ENCODE measurements at places on chromosomes 16 and 17.
A peak's percentile ranks its signal among the peaks of the same experiment; 100 is the strongest.

- DNase-seq = no peak
Measured at GRCh38 chr16:53805752-53806151, 101.8 kb downstream of the FTO start.

DNA sequence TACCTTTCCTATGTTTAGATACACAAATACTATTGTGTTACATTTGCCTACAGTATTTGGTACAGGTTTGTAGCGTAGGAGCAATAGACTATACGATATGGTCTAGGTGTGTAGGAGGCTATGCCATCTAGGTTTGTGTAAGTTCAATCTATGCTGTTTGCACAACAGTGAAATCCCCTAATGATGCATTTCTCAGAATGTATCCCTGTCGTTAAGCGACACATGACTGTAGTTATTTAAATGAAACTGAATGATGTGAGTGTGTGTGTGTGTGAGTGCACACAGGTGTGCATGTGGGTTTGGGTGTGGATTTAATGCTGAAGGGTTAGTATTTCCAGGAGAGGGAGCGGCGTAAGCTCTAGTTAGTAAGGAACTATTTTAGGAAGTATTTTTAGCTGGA is 34.6 kb upstream of the SMIM36 start:
- no peak for DNase-seq

GRCh38 chr17:62981933-62982332 is 15.9 kb downstream of the TANC2 start:
- DNase-seq = no peak

DNA sequence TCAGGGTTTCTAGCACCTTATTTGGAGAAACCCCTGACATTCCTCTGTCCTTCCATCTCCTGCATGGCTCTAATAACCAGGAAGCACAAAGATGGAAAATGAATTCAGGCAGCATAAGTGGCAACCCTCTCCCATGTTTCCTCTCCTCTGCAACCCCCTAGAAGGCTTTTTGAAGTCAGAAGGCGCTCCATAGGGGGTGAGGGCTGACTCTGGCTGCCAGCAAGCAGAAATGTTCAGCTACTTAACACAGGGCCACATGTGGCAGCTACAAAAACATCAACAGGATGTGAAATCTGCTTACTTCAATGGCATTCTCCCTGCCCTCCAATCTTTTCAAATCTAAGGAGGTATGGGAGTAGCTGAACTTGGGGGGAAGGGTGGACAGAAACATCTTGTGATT is 55.2 kb upstream of the IRX5 start:
- DNase-seq = no peak

- DNase-seq = no peak
Measured at GRCh38 chr17:2958706-2959222, 104.6 kb downstream of the OR1D5 start.

DNA sequence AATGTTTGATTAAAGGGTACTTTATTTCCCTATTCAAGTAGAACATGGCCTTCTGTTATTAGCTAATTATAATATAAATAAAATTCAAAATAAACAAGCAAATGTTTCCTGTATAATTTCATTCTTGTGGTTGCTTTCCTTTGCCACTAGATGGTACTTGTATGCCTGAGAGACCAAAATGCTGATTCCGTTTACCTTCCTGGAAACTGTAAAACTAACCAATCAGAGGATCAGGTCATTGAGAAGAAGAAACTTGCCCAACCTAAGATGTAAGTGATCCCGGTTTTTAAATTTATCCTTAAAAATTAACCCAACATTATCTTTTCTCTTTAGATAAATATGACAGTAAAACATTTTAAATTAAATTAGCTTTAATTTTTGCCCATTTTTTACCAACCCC is 8.1 kb upstream of the ABCA5 start:
- DNase-seq = no peak

DNA sequence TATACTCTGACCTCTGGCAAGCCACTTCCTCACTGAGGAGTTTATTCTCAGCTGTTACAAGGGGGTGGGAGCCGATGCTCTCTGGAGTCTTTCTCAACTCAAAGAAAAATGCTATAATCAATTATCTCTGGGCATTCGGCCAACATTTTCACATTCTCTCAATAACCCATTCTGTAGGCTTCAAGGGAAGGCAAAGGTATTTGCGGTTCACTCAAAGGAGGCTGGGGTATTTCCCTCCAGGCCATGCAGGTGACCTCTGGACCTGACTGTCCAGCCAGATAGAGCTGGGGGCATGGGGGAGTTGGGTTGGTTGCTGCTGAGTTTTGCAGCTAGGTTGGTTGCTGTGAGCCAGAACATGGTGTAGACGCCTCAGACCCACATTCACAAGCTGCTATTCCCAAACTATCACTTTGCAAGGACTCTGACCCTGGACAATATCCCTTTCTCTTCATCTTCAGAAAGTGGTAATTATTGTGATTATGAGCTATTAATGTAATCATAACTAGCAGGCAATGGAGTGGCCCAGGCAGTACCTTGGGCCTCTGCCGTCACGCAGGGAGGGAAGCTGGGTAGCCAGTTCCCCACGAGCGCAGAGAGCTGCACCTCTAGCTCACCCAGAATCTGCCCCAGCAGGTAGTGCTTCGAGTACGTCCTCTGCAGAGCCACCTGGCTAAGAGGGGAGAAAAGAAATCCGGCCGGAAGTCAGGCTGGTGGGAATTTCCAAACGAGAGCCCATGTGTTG is 42.1 kb downstream of the AIPL1 start:
- DNase-seq = no peak

DNA sequence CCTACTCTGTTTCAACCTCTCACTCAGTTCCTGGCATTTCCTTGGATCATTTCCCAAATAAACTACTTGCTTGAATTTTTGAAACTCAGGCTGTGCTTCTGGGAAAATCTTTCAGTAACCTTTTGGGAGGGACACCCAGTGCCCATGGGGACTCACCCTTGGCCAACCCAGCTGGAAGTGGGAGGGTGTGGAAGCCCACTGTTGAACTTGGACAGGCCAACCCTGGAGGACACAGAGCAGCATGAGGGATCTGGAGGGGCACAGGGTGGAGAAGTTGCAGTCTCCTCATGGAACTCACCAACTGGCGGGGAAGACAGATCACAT is 11.2 kb downstream of the RTN4RL1 start:
- no peak for DNase-seq

GRCh38 chr16:72805486-72805885 is 242.4 kb downstream of the ZFHX3 start:
- DNase-seq = no peak

- no peak for DNase-seq
Measured at GRCh38 chr16:57986196-57986595, 14.3 kb downstream of the ZNF319 start.

- DNase-seq = no peak
Measured at GRCh38 chr17:78979780-78980623, at the start of gene LGALS3BP. LGALS3BP (minus strand) TSS chr17:78979923; CDS start chr17:78977191, 2,732 bp downstream.

DNA sequence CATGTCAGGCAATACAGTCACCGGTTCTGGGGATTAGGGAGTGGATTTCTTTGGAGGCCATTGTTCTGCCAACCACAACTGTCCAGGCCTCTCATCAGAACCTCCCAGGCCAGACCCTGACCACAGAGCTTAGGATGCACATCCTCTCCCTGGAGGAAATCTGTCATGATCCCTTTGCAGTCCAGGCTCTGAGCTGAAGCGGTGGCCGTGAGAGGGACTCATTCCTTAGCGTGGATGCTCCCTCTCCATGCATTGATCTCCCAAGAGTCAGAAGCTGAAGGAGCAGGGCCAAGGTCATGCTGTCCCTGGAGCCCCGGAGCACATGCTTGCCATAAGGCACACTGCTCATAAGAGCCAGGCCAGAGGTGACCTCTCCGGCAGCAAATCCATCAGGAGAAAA is 181.4 kb downstream of the COPRS start:
- DNase-seq = no peak

GRCh38 chr17:30363715-30364202 is 15.0 kb upstream of the CPD start:
- peak; percentile 60 for DNase-seq

GRCh38 chr17:54882950-54883349 is 17.7 kb upstream of the TOM1L1 start:
- DNase-seq = no peak

DNA sequence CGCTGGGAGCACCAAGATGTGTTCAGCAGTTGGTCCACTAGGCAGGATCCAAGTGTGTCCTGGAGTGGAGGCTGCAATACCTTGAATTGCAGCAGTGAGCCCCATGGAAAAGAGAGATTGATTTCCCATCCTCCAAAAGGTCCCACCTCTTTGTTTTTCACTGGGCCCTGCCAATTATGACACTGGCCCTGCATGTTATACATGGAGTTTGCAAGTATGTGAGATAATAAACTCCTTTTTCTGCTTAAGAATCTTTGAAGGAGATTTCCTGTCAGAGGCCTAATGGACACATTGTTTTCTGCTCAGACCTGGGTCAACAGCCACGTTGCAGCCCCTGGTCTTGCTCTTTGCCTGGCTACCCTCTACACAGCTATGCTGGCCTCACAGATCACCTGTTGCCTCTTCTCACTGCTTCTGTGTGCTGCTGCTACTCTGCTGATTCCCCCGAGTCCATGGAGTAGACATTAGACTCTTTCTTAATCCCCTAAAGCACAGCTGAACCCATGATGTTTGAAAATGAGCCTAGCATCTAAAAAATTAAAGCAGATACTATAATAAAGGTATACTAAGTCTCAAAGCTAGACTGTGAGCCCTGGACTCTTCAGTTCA is 341.9 kb upstream of the CDH11 start:
- no peak for DNase-seq

DNA sequence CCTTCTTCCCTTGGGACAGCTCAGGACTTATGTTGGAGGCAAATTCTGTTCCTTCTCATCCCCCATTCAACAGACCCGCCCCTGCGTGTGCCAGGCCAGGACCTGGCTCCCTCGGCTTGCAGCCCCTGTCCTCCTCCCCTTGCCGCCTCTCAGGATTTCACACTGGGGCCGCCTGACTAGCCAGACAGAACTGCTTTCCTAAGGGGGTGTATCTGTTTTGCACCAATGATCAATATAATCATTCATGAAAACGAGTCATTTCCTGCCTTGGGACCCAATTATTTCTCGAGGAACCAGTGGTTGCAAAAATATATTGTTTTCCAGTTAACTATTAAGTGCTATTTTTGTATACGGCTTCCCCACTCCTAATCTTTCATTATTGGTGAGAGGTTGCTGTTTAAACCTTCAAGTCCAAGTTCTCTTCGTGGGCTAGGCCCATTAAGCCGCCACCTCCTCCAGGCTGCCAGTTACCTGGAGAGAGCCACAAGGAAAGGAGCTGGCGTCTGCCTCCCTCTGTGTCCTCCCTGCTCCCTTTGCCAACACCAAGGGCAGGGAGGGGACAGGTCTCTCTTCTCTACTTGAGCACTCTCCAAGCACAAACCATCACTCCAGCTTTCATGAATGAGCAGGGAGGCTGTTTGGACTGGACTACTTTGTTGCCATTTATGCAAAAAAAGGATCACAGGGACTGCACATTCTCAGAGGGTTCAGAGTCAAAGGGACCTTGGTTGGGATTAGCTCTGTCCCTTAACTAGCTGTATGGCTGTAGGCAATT is 8.9 kb downstream of the DCAKD start:
- no peak for DNase-seq

DNA sequence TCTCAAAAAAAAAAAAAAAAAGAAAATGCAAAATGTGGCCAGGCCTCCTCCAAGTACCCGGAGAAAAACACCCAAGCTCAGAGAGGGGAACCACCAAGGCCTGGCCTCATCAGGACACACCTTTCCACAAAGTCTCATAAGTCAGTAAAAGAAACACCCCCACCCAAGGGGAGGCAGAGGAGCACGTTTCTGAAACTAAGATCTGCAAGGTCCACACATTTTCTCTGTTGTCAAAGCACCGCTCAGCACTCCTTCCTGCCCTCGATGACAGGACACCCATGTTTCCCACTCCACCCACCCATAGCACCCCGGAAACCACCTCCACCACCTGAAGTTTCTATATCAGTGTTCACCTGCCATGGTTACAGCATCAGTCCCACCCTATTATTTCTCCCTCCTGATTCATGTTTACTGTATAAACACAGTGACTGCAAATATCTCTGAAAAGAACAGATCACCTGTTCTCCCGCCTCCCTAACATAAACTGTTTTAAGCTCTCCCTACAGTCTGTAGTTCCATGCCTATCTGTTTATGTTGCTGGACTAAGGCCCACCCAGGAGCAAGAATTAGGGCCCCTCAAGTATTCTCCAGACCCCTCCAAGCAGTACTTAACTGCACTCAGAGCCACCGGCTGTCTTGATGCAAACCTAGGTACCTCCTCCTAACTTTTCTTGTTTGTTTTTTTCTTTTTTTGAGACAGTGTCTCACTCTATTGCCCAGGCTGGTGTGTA is 2.0 kb downstream of the CORO7 start:
- DNase-seq = peak; percentile 60

DNA sequence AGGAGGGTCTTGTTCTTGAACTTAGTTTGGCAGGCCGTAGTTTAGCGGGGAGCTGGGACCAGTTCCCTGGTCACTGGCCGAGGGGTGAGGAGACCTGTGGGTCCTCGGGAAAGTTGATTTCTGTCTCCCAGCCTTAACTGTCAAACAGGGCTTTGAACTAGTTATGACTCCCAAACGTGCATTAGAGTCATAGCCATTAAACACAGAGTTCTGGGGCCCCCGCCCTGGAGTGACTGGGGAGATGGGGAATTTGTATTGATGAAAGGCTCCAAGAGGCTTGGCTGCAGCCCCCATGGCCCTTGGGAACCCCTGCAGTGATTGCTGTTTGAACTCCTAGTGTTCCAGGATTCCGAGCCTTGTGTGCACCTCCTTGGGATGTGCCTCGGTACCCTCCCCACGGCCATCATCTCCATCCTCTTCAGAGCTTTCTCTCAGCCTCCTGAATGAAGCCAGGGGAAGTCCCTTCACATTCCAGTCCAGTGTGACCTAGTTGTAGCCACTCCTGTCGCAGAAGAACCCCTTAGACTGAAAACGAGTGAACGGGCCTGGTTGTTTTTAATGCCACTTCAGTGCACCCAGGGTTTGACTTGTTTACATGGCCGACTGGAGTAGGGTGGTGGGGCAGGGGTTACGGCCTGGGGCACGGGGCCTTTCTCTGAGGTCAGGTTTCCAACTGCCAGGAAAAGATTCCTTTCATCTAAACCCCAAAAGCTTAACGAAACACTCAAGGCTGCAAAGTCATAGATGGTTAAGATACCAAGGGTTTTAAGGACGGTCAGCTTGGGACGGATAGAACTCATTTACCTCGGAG is 1.4 kb downstream of the MPRIP start:
- no peak for DNase-seq

GRCh38 chr17:57490890-57491289 is 234.6 kb downstream of the MSI2 start:
- DNase-seq = no peak

GRCh38 chr16:79101491-79101890 is 499.0 kb downstream of the MAF start:
- DNase-seq = no peak

GRCh38 chr17:55303701-55304145 is 39.0 kb downstream of the HLF start:
- no peak for DNase-seq

GRCh38 chr16:66553223-66553622 is 847 bp downstream of the CKLF start:
- DNase-seq = no peak

DNA sequence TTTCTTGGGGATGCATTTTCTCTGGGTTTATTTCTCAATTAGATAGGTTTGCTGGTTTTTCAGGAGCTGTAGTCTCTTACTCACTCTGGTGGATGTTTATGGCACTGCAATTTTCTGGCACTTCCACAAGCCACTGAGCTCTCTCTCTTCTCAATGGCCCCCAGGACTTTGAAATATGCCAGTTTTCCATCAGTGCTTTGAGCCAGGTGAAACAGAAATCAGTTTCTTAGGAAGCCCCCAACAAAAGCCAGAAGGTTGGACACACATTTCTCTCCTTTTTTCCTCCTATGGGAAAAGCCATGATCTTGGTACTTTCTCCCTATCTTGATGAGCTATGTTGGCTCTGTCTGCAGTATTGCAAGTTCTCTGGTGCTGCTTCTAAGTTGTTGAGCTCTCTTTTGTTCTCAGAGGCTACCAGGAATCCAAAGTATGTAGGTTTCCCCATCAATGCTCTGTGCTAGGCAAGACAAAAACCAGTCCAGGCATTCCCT is 90.7 kb upstream of the SMIM36 start:
- no peak for DNase-seq

Data from stimulated activated CD8-positive, alpha-beta memory T cell treated with anti-CD3 and anti-CD28 coated beads, Interleukin-12 subunit alpha, Interleukin-12 subunit beta, amount 100 ng/mL, for 1 hour (primary cell).